Activated naive CD4-positive, alpha-beta T cell treated with anti-CD3 and anti-CD28 coated beads, Interleukin-2, amount 10 ng/mL, durations not matched to agents 5 hours and 36 hours (primary cell): ENCODE measurements at places on chromosomes 4 and X. TPM values are rescaled to one million over a fixed set of nuclear protein-coding genes. Genes with fewer than 3 reads are reported as not detected.

Gene ATOH1
- not detected for total RNA-seq

Gene MAPK10
- not detected for total RNA-seq

Gene PIM2
- total RNA-seq: 304 TPM

Gene HDAC6
- total RNA-seq: 104 TPM

Gene ADAMTS3
- total RNA-seq: not detected

Gene MID1
- not detected for total RNA-seq

Gene DIPK2B
- not detected for total RNA-seq

Gene XAGE1B
- not detected for total RNA-seq

Gene DDIT4L
- 0.20 TPM for total RNA-seq

Gene CYTL1
- total RNA-seq: not detected

Gene UGT2B7
- not detected for total RNA-seq

Gene BEND2
- total RNA-seq: not detected

Gene ADAM29
- total RNA-seq: not detected

Gene CT55
- not detected for total RNA-seq

Gene NOA1
- total RNA-seq: 26.4 TPM

Gene CSAG1
- total RNA-seq: not detected

Gene FHIP1A
- not detected for total RNA-seq

Gene PLAC8
- 533 TPM for total RNA-seq

Gene KLHL5
- total RNA-seq: 37.0 TPM

Gene TAPT1
- total RNA-seq: 48.1 TPM

Gene SSX4B
- total RNA-seq: not detected

Gene RBM46
- total RNA-seq: not detected

Gene FGF5
- not detected for total RNA-seq

Gene GABRB1
- total RNA-seq: not detected

Gene SLC10A3
- total RNA-seq: 25.8 TPM

Gene PDLIM5
- 15.0 TPM for total RNA-seq

Gene HTN3
- total RNA-seq: not detected

Gene SHISA3
- total RNA-seq: 0.43 TPM

Gene NMU
- not detected for total RNA-seq

Gene TAF7L
- not detected for total RNA-seq

Gene SMIM10
- not detected for total RNA-seq

Gene EGF
- total RNA-seq: not detected

Gene PABPC1L2A
- total RNA-seq: not detected

Gene SRPX
- total RNA-seq: not detected

Gene SOD3
- total RNA-seq: not detected

Gene NAT8L
- total RNA-seq: 0.14 TPM

Gene SSX3
- total RNA-seq: not detected

Gene PPP1R3F
- 10.8 TPM for total RNA-seq

Gene PHEX
- total RNA-seq: 0.14 TPM

Gene BEX2
- 19.6 TPM for total RNA-seq

Gene TEX13C
- not detected for total RNA-seq

Gene RTL9
- total RNA-seq: not detected

Gene PCDH10
- total RNA-seq: not detected
